ENCODE measurements at places on chromosomes 1 and 21.

GRCh38 chr21:17045214-17045853 lies 467.5 kb upstream of the CXADR start:
- DNase-seq: peak; percentile 36

- peak; percentile 22 for DNase-seq
Observed at GRCh38 chr1:5481889-5482288, 510.3 kb downstream of the NPHP4 start.

DNA sequence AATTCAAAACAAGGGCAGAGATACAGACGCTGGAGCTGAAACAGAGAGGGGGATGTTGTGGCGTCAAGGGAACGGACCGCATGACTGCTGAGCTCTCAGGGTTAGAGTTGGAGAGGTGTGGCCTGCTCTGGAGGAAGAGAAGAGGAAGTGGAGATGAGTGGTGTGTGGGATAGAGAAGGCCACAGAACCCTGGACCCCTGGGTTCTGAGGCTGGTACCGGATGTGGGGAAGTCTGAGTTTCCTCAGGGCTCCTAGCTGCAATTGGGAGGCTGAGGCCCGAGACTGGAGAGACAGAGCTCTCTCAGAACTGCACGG lies 1.8 kb downstream of the BCAN start:
- no peak for DNase-seq

- DNase-seq: no peak
Observed at GRCh38 chr1:5704561-5705514, 287.4 kb downstream of the NPHP4 start.

- DNase-seq: no peak
Observed at GRCh38 chr1:85756864-85757263, 48.6 kb upstream of the ZNHIT6 start.

DNA sequence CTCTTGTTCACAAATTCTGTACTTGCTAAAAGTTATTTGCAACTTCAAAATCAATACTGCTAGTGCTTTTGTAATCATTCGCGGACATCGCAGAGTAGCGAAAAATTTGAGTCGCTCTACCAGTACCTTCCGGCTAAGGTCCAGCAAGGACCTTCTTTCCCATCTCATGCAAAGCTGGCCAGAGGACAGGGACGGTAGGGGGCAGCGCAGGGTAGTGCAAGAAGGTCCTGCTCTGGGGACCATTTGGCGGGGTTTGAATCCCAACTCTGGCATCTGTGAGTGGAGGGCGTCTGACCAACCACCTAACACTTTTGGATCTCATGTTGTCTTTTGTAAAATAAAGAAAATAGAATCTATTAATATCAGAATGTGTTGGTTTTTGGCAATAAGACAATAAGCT lies 258.3 kb downstream of the SPATA17 start:
- DNase-seq: no peak
